ENCODE measurements at places on chromosomes 16 and 17. TPM values are rescaled to one million over a fixed set of nuclear protein-coding genes. Genes with fewer than 3 reads are reported as not detected.

The TMEM238L gene
- total RNA-seq = not detected

The MPP2 gene
- total RNA-seq = 16.2 TPM

The KRT40 gene
- not detected for total RNA-seq

GRCh38 chr17:65194670-65195334 is 57.6 kb downstream of the RGS9 start:
- peak; percentile 58 for DNase-seq

DNA sequence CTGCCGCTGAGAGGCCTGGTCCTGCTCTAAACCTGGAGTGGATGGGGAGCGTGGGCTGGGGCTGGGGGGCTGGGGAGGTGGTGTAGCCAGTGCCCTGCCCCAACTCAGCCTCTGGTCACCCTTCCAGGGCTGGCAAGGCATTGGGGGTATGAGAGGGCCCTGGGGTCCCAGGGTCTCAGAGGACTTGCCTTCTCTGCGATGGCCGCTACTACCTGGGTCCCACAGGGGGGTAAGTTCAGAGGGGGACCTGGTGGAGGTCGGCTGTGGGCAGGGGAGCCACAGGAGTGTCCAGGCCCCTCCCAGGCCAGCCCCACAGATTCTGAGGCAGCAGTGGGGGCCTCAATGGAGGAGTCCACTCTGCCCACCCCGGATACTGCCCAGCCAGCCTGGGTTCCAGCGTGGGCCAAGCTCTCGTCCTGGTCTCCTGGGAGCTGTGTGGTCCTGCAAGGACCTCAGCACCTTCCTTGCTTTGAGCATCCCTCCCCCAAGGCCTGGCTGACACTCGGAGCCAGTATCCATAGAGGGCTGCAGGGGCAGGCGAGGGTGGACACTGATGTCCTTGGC is 20.5 kb downstream of the JPH3 start:
- peak; percentile 61 for DNase-seq

GRCh38 chr17:16123531-16123930 is 91.8 kb downstream of the NCOR1 start:
- DNase-seq = no peak
